ENCODE measurements at places on chromosomes 12 and 14. TPM values are rescaled to one million over a fixed set of nuclear protein-coding genes. Genes with fewer than 3 reads are reported as not detected.

The SYNDIG1L gene
- total RNA-seq, result 0.25 TPM

The BLOC1S1 gene
- 167 TPM for total RNA-seq

The HOTAIR gene
- 13.9 TPM for total RNA-seq

The RD3L gene
- total RNA-seq, result not detected

The LRRIQ1 gene
- not detected for total RNA-seq

The KLRF2 gene
- not detected for total RNA-seq

The ENTPD5 gene
- 9.8 TPM for total RNA-seq

The ERP27 gene
- total RNA-seq, result 2.8 TPM

DNA sequence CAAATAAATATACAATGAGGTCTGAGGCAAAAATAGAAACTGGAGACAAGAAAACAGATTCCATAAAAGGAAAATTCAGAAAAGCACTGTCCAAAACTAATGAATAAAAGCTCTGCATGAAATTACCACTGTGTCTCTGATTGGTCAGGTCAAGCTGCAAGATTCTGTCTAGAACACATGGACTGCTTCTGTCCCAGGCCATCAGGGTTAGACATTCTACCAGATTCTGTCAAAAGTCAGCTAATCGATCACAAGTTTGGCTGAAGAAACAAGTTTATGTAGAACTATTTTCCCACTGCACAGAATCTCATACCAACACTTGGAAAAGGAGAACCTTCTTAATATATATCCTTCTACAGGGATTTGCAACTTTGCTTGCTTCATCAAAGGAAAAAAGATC is 223.0 kb downstream of the ITPR2 start:
- no peak for DNase-seq

- DNase-seq, result peak; percentile 85
Measured at GRCh38 chr14:75979071-75979571, 2.7 kb downstream of the TGFB3 start.

DNA sequence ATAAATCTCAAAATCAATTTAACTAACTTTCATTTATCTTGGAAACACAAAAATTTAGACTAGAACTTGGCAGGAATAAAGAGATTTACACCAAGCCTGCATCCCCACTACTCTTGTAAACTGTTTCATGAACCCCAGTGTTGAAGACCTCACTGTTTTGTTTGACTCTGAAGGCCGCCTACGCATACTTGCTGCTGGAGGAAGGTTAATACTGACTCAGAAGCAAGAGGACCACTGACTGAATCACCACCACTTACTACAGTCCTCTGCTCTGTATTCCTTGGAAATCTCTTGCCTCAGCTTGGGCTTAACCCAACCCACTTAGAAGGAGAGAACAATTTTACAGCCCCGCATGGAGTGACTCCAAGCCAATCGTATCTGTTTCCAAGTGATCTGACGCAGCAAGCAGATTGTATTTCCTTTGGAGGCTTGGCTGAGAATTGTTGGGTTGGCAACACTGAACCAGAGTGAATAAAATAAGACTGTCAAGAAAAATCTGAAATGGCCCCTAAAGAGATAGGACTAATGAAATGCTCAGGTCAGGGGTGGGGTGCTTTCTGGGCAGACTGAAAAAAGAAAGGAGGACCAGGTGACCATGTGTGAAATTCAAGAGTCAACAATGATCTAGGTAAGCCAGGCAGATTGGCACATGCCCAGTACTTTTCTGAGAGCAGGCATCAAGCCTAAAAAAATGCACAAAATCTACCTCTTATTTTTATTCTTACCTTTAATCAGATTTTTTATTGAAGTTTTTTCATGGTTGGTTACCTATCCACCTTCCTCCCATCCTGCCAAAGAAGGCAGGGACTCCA is 248.6 kb downstream of the ZFP36L1 start:
- peak; percentile 94 for DNase-seq

DNA sequence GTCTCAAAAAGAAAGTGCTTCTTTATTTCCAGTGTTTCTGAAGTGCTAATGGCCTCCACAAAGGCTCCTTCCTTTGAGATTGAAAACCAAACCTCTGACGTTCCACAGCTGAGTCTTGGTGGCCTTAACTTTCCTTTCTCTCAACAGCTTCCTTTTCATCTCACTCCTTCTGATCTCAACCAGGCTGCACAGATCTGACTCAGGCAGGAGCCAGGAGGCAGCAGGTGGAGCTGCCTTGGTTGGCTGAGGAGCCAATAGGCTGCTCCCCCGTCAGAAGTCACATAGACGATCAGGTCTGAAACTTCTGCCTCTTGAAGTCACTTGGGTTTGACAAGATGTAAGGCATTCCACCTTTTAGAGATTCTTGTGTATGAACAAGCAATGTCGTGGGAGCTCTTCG is 9.1 kb upstream of the KCNA5 start:
- DNase-seq, result no peak

DNA sequence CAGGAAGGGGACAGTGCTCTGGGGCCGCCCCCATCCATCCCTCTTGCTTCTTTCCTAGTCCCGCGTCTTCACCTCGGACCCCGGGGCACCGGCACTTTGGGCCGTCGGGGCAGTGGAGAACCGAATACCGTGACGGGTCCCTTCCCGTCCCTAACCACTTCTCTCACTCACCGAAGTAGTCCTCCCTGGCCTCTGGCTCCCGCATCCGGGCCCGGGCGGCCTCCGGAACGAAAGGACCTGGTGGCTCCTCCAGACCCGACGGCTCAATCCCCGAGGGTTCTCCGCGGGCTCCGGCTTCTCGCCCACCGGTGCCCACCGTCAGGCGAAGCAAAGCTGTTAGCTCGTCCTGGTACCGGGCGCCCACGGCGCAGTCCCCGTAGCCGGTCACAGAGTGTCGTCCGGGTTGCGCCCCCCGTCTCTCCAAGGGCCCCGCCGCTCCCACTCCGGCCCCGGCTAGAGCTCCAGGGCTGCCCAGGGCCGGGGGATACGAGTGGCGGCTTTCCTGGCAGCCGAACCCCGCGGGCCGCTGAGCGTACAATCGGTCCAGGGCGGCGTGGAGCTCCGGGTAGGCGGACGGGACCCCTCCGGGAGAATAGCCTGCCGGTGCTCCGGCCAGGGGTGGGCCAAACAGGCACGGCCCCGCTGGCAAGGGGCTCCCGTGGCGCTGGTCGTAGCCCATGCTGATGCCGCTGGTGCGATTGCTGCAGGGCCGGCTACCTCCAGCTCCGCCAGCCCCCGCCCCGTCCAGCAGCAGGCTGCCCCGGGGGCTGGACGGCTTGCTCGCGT is 1.1 kb downstream of the AJUBA start:
- DNase-seq, result peak; percentile 86

- no peak for DNase-seq
Measured at GRCh38 chr14:67680941-67681340, 6.5 kb upstream of the VTI1B start.

DNA sequence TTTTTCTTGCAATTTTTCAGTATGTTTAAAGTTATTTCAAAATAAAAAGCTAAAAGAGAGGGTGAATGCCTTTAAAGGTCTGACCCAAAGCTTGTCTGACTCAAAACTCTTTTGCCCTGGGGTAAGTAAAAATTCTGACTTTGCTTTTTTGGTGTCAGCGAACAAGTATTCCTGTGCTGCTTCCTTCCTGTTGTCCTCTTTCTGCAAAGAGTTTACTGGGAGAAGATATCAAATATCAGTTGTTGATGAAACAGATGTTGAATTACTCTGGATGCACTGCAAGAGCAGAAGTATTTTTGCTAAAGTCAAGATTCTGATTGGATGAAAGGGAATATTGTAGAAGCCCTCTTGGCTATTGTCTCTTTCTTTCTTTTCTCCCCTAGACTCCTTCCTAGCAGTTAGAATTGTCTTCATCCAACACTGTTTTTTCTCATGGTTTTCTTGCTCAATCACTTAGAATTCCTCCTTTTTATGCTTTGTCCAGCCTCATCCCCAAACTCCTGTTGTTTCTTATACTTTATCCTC is 62.0 kb downstream of the DACT1 start:
- no peak for DNase-seq

DNA sequence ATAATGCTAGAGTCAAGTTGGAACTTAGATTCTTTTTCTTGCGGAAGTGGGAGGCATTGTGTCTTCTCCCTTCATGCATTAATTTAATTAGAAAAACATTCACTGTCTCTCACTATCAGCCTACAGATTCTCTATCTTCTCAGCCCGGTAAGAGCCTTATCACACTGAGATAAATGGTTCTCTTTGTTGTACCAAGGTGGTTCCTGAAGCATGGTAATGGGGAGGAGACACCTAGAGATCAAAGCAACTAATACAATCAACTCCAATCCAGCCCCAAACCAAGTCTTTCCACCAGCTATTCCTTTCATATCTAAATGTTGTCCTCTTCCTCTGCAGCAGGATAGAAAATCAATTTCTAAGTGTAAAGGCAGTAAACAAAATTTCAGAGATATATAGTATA is 210.8 kb downstream of the DAD1 start:
- no peak for DNase-seq

DNA sequence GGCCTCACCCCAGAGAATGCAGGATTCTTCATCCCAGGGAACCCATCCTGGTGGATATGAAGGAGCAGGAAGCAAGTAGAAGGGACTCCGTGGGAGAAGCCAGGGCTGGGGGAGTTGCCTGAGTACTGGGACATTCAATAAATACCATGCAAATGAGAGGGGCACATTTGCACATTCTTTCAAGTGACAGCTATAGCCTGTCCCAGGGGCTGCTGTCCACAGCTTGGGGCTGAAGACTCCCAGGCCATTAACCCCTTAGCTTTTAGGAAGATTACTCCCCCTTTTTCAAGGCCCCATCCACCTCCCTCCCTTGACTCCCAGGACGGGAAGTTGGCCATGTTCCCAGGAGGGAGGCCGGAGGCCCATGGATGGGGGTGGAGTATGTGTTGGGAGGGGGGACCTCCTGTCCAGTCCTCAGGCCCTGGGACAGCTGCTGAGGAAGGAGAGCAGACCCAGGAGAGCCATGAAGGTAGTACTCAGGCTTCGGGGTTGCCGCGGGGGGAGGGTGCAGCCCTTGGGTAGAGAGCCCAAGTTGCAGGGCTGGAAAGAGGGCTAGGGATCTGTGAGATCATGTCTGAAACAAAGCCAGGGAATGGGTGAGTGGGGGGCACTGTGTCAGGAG is 974 bp upstream of the TNS2 start:
- peak; percentile 94 for DNase-seq

DNA sequence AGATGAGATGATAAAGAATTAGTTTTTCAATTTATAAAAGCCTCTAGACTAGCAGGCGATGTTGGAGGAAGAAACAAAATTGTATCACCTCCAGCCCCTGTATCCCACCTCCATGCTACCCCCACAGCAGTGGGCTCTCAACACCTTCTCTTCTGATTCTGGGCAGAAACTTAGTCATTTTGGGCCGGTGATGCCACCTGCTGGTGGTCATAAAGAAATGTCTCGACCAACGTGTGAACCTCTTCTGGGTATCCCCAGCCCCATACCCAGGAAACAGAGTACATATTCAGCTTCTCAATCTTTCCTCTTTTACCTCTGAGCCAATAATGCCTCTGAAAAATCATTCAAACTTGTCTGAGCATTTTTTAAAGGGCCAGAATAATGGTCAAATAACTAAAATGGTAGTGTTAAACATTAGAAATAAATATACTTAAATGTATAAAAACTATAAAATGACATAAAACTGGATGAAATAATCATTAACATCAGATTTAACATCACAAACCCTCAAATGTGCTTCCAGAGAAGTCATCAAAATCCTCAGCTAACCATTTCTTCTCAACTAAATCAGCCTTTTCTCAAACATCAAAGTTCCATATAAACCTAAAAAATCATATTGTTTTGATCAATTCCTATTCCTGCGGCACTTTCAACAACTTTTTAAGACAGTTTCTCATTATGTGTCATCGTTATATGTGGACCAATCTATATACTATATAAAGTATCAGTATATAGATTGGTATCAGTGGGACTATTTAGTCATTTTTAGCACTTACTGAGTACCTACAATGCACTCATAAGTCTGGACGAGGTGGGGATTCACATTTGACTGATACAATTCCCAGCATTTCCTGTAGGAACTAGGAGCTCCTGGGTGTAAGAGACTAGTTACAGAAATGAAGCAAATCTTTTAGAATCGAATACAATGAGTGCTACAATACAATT is 69.4 kb downstream of the ATXN2 start:
- DNase-seq, result no peak

GRCh38 chr12:237026-237815 is 23.3 kb upstream of the SLC6A12 start:
- DNase-seq, result peak; percentile 75

DNA sequence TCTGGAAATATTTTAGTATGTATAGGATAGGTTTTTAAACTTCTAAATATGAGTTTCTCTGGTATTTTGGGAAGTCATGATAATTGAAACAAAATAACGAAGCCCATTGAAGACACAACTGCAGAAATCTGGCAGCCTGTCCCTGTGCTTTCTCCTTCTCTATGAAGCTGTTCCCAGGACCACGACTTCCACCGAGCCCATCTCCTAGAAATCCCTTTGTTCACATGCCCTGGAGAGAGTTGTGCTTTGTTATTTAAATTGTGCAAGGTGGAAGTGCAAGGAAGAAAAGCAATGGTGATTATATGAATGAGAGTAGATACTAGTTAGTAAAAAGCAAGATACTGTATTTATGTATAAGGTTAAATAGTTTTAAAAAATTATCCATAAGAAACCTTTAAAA is 32.2 kb downstream of the STK38L start:
- no peak for DNase-seq

GRCh38 chr12:124718458-124718857 is 145.2 kb downstream of the SCARB1 start:
- DNase-seq, result no peak

- DNase-seq, result peak; percentile 79
Measured at GRCh38 chr14:104280902-104281767, 142.7 kb downstream of the KIF26A start.

- peak; percentile 85 for DNase-seq
Measured at GRCh38 chr12:104063712-104064030, 660 bp upstream of the HCFC2 start.

DNA sequence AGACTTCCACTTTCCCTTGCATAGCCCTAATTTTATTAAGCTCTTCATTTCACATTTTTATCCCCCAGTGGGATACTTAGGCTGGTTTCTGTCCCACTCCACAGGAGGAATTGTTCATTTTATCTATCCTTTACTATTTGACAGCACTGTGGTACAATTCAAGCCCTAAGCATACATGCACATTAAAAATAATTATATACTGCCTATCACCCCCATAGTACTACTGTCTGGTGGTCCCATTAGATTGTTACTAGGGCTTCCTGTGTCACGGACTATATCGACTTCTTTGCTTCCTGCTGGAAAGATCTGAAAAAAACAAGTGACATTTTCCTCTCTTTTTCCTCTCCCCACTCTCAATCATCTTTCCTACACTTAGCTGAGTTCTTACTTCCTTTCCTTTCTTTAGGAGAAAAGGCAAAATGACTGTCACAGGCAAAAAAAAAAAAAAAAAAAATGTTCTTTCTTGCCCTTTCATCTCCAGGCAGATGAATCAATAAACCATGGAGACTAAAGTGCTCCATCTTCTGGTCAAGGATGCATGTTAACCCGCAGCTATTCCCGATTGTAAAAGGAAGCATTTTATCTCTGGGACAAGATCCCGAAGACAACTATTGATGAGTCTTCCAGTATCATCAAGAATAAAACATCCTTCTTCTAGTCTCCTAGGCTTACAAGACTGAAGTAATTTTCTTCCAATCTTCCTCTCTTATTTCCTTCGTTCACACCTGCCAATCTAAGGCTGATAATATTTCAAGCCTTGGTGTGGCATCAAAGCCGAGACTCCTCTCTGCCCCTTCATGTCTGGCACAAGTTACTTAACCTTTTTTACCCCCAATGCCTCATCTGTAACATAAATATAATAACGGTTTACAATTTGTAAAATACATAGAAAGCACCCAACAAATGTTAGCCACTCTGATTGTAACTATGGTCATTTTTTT is 94.4 kb upstream of the PLEKHG7 start:
- DNase-seq, result no peak

Measured in lower leg skin (tissue), 4 donors.